ENCODE measurements at places on chromosomes 16 and 17. TPM values are rescaled to one million over a fixed set of nuclear protein-coding genes. Genes with fewer than 3 reads are reported as not detected.

DNA sequence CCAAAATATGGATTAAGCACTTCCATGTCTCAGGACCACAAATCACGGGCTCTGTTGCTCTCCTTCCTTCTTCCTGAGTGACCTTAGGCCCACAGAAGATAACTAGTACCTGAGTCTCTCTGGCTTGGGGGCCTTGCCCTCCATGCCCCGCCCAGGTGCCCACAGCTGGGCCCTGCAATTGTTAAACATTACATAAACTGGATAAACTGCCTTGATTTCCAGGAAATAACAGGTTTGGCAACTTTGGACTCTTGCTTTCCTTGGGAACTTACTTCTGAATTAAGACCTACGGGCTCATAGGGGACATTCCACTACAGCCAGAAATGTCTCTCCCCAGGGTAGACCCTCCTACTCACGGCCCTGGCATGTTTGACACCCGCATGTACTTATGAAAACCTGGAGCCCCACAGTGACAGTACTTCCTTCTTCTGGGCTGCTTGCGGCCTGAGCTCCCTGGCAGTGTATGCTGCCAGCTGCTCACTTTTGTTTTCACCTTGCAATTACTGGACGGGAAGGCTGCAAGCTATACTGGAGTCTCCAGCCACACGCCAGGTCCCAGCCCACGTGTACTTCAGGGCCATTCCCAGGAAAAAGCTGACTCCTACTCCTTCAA is 2.3 kb upstream of the UBALD2 start:
- DNase-seq, result no peak

- no peak for DNase-seq
Observed at GRCh38 chr16:58732545-58733247, 1.4 kb downstream of the GOT2 start.

DNA sequence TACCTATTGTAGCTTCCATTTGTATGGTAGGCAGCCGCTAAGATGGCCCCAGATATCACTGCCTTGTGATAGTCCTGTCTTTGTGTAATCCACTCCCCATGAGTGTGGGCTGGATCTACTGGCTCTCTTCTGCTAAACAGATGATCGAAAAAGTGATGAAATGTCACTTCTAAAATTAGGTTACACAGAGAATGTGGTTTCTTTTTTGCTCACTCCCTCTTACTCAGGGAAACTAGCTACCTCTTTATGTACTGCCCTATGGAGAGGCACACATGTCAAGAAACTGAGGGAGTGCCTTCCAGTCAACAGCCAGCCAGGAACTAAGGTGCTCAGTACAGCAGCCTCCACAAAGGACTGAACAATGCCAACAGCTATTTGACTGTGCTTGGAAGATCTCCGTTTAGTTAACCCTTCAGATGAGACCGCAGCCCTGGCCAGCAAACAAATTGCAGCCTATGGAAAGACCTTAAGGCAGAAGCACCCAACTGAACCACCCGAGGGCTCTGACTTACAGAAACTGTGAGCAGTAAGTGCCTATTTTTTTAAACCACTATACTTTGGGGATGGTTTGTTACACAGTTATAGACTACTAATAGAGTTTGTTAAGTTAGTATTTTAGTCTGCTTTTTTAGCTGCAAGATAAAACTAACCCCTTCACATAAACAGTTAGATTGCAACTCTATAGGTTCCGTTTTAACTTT is 113.2 kb upstream of the MAF start:
- no peak for DNase-seq

GRCh38 chr17:5772720-5773119 is 188.4 kb upstream of the NLRP1 start:
- DNase-seq, result no peak

MGAT5B gene
- polyA plus RNA-seq, result not detected

SHCBP1 gene
- polyA plus RNA-seq, result 71.7 TPM
